ENCODE measurements at places on chromosomes 4 and X.

DNA sequence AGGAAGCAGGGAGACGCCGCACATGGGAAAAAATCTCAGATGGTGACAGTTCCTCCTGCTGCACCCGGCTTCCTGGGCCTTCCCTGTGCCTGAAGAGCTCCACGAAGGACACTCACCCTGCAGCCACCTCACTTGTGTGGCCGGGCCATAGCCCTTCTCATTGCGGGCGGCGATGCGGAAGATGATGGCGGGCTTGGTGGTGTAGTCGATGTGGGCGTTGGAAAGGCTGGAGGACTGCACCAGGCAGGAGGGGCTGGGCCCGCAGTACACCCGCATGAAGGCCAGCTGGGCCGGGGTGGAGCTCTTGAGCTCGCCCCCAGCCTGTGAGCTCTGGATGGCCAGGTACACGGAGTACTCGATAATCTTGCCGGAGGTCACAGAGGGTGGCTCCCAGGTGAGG is 5.7 kb upstream of the RENBP start:
- no peak for DNase-seq

DNA sequence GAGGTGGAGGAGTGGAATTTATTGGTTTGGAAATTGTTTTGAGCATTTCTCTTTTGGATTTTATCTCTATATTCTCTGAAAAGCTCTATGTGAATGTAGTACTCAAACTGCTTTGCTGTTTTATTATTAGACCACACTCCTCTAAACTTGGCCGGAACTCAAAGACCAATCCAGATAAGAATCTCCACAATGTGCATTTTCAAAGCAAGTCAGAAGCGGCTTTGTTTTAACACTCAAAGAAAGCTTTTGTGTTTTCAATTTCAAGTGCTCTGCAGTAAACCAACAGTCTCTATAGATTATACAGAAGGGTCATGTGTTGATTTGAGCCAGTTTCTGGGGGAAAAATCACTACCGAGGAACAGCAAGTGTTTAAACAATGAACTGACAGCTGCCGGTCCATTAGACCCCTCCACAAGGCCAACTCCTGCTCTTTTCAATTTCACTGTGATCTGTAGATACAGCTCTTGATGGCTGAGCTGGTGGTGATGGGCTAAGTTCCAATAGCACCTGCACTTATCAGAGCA is 79.4 kb downstream of the FTHL17 start:
- DNase-seq, result no peak

DNA sequence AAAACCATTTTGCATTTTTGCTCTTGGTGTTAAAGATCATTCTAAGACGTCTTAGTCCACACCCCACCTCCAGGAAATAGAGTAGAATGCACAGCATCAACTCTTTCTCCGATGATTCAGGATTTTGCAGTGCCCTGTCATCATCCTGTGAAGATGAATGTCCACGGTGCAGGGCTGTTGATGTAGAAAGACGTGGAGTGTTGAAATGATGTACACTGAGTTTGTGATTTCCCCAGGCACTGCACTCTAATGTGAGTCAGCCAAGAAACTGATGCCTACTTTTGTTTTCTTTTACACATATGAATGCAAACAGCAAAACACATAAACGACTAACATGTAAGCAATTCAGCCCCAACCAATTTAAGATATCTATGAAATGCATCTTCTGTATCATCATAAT is 10.5 kb downstream of the LGI2 start:
- no peak for DNase-seq

DNA sequence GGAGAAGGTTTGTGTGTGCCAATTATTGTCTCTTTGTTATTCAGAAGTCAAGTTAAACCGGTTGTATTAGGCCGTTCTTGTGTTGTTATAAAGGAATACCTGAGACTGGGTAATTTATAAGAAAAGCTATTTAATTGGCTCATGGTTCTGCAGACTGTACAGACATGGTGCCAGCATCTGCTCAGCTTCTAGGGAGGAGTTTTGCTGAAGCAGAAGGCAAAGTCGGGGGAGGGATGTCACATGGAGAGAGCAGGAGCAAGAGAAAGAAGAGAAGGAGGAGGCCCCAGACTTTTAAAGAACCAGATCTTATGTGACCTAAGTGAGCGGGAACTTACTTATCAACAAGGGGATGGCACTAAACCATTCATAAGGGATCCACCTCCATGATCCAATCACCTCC is 349.3 kb upstream of the PCDH18 start:
- DNase-seq, result no peak

- DNase-seq, result no peak
Observed at GRCh38 chrX:119121341-119121740, 6.3 kb downstream of the KIAA1210 start.

All from activated naive CD4-positive, alpha-beta T cell treated with Interleukin-2 at 50 U/mL for 16 hours (primary cell).